Calu3 (cell line): ENCODE measurements at places on chromosomes 1 and 21. TPM values are rescaled to one million over a fixed set of nuclear protein-coding genes. Genes with fewer than 3 reads are reported as not detected.

DNA sequence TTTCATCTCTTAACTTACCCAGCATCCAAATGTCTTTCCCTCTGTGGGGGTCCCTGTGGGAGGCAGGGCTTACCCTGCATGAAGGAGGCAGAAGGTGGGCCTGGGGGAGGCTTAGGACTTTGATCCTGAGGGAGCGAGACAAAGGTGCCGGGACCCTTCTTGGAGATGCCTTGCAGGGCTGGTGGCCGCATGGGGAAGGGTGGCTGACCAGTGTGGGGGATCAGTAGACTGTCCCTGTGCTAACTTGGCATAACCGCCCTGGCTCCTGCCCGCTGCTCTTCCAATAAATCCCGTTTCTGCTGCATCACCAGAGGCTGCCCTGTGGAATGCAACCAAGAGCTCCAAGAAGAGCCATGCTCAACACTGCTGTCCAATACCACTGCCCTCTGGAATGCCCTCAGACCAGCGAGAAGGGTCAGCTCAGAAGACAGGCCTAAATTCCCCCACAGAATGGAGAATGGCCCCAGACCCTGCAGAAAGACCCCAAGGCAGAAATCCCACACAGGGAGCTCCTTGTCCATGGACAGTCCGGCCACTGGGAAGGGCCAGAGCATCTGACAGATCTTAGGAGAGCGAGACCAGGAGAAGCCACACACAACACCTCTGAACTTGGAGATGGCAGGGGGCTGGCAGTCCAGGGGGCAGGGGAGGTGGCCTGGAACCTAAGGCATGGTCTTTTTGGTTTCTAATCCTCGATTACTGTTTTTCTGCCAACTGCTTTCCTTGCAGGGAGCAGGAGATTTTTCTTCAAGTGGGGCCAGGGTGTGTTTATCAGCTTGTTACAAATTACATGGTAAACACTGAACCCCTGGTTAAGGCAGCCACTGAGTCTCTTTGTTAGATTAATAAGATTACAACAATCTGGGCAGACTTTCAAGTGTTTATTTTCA lies 46.7 kb upstream of the DMRTB1 start:
- DNase-seq = no peak

DNA sequence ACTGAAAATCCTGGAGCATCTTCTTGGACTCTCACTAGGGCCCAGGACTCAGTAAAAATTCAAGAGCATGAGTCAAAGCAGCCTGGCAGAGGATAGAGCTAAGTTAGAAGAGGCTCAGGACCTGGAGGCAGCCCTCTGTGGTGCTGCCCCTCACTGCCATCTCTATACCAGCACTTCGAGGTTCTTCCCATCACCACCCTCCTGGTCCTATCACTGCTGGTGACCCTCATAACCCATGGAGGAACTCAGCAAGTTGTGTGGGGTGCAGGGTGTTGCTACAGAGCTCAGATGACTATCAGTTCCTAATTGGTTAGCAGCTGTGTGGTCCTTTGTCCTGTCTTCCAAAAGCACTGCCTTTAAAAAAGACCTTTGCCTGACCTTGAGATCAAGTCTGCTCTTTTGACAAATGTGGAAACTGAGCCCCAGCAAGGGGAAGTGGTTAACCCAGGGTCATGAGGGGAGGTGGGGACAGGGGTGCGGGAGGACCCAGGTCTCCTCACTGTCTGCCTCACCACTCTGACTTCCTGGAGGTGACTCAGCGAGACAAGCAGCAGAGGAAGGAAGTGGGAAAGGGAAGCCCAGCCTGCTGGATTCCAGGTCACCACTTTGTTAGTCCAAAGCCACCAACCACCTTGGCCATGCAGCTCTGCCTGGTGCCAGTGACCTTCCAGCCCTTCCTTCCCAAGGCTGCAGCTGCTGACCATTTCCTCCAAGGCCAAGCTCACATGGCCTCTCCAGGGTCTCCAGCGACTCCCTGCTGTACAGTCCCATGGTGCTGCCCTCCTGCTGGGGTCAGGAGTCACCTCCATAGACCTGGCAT lies 199.4 kb upstream of the EDN2 start:
- no peak for DNase-seq

GRCh38 chr1:27001570-27002360 lies 8.3 kb downstream of the TRNP1 start:
- peak; percentile 80 for DNase-seq

The PTCH2 gene
- 0.76 and 0.78 TPM in 2 replicates for total RNA-seq

The LCE3E gene
- total RNA-seq = not detected in 2 replicates

The KLF18 gene
- not detected in 2 replicates for total RNA-seq

The TMEM81 gene
- 3.9 and 4.4 TPM in 2 replicates for total RNA-seq
